ENCODE measurements at places on chromosomes 3 and 15.

- DNase-seq = peak; percentile 74
These were observed 1.8 kb upstream of the ZNF385D start for GRCh38 chr3:21752749-21753347.

GRCh38 chr3:155595371-155595770 is 149.5 kb downstream of the PLCH1 start:
- no peak for DNase-seq

- DNase-seq = no peak
These were observed 40.5 kb downstream of the BOC start for GRCh38 chr3:113251817-113252216.

- peak; percentile 18 for DNase-seq
These were observed 59.6 kb downstream of the ITGA11 start for GRCh38 chr15:68372291-68372811.

DNA sequence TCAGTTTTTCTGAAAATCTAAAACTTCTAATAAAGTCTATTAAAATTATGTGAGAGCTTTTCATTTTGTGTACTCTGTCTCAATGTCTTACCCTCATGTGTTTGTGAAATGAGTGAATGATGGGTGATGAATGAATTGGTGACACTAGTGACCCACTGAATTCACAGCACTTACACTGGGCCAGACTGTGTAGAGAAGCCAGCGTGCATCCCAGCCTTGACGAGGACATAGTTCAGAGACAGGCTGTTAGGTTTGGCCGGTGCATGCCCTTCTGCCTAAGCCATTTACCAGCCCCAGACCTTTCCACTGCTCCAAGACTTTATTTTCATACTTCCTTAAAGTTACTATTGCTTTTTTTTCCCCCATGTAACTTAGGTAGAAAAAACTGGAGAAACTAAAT is 38.8 kb downstream of the FBXO22 start:
- no peak for DNase-seq

GRCh38 chr3:28777806-28778475 is 429.3 kb upstream of the AZI2 start:
- DNase-seq = no peak

- no peak for DNase-seq
These were observed 32.4 kb downstream of the B3GALNT1 start for GRCh38 chr3:161072751-161073150.

- no peak for DNase-seq
These were observed 416.4 kb upstream of the PDZRN3 start for GRCh38 chr3:74041068-74041675.

- peak; percentile 43 for DNase-seq
These were observed 104.8 kb downstream of the TGFBR2 start for GRCh38 chr3:30711151-30711550.

DNA sequence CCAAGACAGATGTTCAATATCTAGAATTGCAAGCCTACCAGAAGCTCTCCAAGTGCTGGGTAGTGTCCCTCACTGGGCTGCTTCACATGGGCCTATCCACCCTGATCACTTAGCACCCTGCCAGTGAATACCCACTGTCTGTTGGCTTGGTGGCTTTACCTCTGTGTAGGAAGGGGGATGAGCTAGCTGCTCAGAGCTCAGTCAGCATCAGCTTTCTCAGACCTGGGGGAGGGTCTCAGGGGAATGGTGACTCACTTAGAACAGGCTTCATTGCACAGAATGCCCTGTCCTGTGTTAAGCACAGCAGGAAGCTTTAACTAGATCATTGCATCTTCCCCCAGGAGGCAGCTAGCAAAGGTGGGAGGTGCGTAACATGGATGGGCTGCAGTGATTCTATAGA is 209.8 kb downstream of the PDCD6IP start:
- DNase-seq = no peak

GRCh38 chr15:59649603-59650002 is 7.7 kb downstream of the GTF2A2 start:
- DNase-seq = no peak

- DNase-seq = no peak
These were observed 168.9 kb downstream of the TIGIT start for GRCh38 chr3:114462750-114463149.

DNA sequence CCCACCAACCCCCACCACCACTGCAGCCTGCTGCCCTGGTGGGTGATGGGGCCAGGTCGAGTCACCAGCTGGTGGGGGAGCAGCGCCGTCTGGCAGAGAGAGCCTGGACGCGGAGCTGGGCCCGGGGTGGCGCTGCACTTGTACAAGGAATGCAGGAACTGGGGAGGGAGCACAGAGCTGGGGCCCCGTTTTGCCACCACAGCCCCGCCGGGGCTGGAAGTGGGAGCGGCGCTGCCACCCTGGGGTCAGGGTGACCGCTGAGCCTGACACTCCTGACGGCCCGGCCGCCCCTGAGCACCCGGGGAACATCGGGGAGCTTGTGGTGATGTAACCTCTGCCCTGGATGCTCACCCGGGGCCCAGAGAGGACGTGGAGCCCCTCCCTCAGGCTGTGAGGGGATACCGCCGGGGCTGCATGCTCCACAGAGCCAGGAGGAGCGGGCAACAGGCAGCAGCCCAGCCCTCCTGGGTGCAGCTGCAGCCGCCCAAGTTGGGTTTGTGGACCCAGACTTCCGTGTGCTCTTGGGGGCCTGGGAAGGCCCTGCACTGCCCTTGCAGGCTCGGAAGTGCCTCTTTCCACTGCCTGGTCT is 32.6 kb upstream of the IREB2 start:
- no peak for DNase-seq

DNA sequence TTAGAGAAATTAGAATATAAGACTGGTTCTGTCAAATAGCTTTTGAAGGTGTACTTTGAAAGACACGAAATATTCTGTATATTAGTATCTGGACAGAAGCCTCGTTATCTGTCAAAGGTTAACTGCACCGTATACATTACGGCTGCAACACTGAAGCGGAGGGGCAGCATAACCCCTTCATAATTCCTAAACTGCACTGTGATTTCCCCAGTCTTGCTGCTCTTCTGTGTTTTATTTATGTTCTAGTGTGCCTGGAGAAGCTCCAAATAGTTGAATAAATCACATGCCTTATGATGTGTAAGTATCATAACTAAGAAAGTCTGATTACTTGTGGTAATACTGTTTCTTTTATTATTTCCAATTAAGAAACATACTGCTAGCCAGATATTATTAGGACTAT is 285.7 kb upstream of the ROBO2 start:
- DNase-seq = no peak

DNA sequence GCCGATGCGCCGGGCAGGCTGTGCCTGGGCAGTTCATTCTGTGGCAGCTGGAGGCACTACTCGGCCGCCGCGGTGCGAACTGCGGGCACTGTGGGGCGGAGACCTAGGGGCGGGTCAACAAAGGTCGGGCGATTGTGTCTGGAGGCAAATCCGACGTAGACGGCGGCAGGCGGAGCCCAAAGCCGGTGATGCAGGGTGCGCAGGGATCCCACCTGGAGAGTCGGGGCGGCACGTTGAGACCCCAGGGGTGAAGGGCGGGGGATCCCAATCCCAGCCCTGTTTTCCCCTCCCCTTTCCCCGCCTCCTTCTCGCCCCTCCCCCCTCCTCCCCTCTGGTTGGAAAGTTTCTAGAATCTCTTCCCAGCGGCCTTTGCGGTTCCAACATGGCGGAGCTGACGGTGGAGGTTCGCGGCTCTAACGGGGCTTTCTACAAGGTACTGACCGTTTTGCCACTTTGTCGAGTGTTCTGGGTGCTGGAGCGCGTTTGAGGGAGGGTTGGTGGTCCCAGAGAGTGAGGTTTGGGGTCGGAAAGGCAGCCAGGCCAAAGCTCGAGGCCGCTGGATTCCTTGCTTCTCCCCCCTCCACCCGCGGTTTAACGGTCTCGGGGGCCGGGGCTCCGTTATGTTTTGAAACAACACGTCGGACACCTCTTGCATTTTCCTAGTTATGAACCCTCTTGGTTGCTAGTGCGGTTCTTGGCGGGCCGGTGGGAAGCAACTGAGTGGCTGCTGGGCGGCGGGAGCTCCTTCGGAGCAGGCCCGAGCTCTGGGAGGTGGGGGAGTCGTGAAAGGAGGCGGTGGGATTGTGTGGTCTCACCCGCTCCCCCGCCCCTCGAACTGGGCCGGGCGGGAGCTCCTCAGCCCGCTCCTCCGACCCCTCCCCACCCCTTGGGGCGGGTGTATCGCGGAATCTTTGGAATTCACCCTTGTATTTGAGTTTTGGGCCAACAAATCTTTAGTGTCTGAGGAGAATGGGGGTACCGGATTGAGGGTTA is at the start of gene FXR1:
FXR1 (plus strand) TSS at position 367 of the 993 bp plus-strand sequence; CDS start at position 383, 16 bp downstream.
- peak; percentile 95 for DNase-seq

Data from Kasumi-1 (cell line).